CD8-positive, alpha-beta T cell (primary cell): ENCODE measurements at places on chromosomes 5 and 9.

GRCh38 chr5:42570966-42571960 is 148.0 kb downstream of the GHR start:
- DNase-seq: no peak

- DNase-seq: no peak
Measured at GRCh38 chr5:33336891-33337636, 103.7 kb upstream of the TARS1 start.

- no peak for DNase-seq
Measured at GRCh38 chr5:73352649-73353230, 95.8 kb downstream of the FOXD1 start.

DNA sequence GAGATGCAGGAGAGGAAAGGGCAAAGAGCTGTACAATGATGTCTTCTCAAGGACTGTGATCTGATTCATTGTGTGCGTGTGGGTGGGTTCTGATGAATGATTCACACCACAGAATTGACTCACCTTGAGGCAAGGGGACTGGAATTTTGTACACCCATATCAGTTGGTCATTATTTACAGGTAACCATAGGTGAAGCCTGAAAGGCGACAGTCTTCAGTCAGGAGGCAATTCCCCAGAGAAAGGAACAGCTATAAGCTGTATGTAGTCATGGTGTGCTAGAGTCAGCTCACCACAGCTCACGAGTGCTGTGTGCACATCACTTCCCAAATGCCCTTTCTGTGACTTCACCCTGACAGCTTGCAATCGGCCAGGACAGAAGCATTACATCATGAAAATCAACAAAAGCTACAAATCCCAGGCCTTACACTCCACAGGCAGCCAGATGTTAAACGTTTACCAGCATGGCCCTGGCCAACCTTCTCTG is 87.6 kb upstream of the RPS23 start:
- DNase-seq: no peak

- DNase-seq: no peak
Measured at GRCh38 chr5:23013395-23013998, 160.4 kb upstream of the CDH12 start.

DNA sequence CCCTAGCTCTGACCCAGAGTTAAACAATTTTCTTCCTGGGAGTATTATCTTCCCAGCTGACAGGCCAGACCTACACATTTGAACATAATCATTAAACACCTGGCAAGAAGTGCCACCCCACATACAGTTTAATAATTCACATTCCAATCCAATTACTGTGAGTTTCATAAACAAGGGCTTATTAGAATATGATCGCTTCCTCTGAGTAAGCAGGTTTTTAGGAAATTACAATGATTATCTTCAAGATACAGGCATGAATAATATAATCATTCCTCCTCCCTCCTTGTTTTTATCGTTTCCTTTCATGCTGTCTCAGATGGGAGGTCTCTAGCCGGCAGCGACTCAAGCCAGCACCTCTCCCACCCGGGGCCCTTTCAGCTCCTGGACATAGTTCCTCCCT is 15.8 kb upstream of the KIF4B start:
- no peak for DNase-seq

GRCh38 chr5:171486613-171487012 is 67.2 kb downstream of the FGF18 start:
- no peak for DNase-seq

DNA sequence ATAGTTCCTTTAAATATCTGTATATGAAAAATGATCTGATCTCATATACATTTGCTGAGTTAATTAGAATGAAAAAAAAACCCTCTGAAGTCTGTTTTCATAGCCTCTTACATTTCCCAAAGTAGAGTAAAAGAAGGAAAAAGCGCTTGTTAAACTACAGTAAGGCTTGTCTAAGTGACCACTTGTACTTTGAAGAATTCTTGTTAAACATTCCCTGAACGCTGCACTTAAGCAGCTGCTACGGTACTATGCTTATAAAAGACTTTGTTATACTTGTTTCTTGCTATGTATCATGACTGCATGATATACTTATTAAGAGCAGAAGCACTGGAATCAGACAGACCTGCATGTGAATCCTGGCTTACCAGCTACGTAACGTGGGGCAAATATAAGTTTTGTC is 81.7 kb upstream of the MTAP start:
- DNase-seq: no peak

DNA sequence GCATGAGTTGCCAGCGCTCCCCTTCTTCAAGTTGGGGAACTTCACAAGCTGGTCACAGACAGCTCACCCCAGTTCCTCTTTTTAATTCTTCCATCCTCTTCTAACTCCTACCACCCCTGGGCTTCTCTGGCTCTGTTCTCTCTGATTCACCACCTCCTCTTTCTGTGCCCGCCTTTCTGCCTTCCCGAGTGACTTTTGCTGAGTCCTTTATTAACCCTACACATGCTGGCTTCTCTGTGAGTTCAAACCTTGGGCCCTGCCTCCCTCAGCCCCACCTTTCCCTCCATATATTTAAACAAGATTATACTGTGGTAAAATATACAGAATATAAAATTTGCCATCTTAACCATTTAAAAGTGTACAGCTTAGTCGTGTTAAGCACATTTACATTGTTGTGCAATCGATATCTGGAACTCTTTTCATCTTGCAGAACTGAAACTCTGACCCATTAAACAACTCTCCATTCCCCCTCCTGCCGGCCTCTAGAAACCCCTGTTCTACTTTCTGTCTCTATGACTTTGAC is 32.0 kb downstream of the SLC46A2 start:
- no peak for DNase-seq

DNA sequence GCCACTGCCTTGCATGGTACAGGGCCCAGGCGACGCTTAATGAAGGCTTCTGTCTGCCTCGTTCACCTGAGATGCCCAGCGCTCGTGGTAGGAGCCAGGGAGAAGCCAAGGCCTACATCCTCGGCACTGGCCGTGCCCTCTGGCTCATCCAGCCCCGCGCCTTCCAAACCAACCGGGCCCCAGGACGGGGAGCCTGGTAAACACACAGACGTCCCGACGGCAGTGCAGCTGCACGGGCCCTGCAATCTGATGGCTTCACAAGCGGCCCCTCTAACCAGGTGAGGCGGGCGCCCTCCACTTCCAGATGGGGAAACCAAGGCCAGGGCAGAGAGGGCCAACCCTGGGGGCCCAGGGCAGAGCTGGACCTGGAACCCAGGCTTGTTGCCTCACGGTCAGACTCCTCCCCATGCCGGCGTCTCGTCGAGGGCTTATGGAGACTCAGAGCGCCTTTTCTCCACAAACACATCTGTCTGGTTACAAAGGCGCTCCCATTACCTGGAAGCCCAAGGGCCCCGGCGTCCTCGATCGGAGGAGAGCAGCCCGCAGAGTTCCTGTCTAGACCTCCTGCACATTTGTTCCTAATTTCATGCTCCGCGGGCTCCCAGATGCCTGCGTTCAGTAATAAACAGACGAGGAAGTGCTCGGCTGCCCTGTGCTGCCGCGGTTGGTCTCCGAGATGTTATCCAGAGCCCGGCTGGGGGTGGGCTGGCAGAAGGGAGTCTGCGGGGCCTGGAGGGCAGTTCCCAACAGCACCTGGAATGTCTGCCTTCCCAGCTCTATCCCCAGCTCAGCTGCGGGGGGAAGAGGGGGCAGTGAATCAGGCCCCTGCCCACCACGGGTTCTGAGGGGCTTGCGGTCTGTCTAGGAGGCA is 23.5 kb downstream of the FAM163B start:
- no peak for DNase-seq
